ENCODE measurements at places on chromosomes 12 and 14.

- peak; percentile 43 for DNase-seq
Observed at GRCh38 chr12:104334581-104334980, 31.0 kb downstream of the EID3 start.

DNA sequence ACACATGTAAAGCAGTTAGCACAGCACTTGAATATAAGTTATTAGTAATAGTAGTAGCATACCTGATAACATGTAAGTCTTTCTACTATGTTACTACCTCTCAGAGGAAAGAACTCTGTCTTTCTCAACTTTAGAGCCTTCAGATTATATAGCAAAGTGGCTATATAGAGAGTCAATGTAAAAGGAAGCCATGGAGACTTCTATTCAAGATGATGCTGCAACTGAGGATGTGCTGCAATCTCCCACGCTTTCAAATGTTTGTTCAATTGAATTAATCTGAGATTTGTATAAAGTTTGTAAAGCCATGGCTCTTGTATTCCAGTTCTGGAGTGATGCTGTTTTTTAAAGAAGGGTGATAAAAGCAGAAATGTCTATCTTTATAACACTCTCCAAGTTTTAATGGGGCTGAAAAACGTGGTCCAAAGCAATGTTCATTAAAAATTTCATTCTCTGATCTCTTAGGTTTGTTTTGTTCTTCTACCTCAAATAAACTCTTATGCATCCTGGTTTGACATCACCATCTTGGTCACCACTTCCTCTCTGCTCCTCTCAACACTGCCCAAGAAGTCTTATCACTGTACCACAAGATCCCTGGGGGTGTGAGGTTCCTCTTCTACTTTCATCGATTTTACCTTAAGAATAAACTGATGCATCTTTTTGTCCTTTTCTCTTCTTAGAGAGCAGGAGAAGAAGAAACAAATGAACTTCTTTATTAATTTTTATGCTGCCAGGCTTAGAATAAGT is 40.6 kb downstream of the C12orf42 start:
- DNase-seq, result no peak

DNA sequence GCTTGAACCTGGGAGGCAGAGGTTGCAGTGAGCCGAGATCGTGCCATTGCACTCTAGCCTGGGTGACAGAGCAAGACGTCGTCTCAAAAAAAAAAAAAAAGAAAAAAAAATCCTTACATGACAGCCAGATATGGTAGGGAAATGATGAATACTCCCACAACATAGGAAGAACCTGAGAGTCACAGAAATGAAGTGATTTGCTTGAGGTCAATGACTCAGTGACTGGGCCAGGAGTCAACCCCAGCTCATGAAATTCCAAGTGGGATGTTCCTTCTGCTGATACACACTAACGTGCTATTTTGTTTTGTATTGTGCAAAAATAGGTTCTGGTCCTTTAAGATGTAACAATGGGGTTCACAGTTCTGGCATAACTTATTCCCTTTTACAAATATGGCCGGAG is 9.0 kb downstream of the RHOF start:
- DNase-seq, result no peak

- no peak for DNase-seq
Observed at GRCh38 chr14:58501214-58501816, 73.8 kb downstream of the KIAA0586 start.

DNA sequence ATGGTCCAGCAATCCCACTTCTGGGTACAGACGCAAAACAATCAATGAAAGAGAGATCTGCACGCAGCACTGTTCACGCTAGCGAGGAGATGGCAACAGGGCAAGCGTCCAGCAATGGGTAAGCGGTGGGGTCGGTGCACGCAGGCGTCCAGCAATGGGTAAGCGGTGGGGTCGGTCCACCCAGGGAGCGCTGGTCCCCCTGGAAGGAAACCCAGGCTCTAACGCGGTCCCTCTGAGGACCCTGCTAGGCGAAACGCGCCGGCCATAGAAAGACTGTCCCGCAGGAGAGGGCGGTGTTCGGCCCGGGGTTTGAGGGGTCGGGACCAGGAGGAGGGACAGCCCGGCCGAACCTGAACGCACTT is 618 bp upstream of the PGAM5 start:
- DNase-seq, result peak; percentile 46

DNA sequence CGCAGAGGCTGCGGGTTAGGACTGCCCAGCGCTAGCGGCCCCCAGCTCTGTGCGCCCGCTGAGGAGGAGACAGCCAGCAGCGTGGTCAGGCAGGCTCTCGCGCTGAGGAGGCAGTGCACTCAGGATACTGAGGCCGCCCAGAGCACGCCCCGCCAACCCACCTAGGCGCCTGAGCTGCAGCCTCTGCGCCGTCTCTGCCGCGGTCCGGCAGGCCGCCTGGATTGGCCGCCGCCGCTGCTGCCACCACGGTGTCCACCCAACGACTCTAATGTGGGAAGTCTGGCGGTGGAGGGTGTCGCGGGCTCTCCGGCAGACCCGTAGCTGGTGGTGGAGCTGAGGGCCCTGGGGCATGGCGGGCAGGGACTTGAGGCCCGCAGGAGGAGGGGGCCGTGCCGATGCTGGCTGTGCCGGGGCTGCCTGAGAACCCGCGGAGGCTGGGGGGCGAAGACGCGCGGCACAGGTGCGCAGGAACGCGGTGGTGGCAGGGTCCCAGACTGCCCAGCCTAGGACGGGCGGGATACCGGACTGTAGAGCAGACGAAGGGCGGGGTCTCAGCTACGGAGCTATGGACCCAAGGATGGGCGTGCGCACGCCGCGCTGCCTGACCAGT is 69.9 kb downstream of the ASCL4 start:
- DNase-seq, result peak; percentile 27

DNA sequence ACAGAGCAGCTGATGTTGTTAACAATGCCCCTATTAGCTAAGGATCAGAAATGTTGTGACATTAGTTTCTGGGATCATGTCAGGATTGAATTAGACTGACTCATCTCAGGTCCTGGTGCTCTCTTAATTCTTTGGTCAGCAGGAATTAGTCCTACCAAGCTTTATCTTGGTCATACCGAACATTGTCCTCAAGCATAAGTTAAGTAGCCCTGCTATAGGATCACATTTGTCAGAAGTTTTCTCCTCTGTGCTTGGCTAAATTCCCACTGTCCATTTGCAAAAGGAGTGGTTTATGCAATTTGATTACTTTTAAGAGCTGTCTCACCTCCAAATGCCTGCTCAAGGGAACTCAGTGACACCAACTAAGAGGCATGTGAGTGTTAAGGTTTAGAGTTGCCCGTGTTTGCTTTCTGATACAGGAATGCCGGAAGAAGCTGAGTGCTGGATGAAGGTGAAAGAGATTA is 48.4 kb upstream of the IFNG-AS1 start:
- no peak for DNase-seq

DNA sequence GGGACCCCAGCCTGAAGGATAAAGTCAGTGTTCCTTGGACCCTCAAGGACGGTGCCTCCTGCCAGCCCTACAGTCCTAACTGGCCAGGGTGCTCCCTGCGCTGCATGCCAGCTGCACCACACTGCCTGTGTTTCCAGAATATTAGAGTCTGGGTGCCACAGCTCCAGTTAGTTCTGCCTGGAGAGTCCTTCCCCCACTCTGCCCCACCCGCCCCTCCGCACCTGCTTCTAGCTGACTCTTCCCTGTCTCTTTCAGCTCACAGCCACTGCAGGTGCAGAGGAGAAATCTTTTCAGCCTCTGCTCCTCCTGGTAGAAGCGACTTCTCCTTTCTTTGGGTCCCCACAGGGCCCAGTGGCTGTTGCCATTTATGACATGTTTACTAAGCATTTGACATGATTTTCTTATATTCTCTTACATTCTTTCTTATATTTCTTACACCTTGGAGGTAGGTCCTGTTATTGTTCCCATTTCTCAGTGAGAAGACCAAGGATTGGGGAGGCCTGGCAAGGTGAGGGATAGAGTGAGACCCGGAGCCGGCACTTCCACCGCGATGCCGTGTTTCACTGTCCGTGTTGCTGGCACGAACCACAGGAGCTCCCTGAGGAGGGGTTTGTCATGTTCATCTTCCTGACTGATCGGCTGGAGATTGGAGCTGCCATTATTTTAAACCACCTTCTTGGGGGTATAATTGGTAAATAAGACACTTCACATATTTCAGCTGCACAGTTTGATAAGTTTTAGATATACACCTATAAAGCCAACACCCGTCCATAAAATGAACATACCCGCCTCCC is 29.4 kb downstream of the SYNE3 start:
- peak; percentile 7 for DNase-seq

GRCh38 chr12:93950311-93950710 is 198.1 kb upstream of the PLXNC1 start:
- DNase-seq, result no peak

- DNase-seq, result no peak
Observed at GRCh38 chr12:89947437-89948270, 239.0 kb upstream of the ATP2B1 start.

GRCh38 chr14:28301179-28301578 is 465.4 kb upstream of the FOXG1 start:
- no peak for DNase-seq

- DNase-seq, result no peak
Observed at GRCh38 chr12:3835914-3836313, 37.3 kb downstream of the PARP11 start.

GRCh38 chr12:66149702-66150398 is 19.3 kb upstream of the LLPH start:
- DNase-seq, result peak; percentile 29

DNA sequence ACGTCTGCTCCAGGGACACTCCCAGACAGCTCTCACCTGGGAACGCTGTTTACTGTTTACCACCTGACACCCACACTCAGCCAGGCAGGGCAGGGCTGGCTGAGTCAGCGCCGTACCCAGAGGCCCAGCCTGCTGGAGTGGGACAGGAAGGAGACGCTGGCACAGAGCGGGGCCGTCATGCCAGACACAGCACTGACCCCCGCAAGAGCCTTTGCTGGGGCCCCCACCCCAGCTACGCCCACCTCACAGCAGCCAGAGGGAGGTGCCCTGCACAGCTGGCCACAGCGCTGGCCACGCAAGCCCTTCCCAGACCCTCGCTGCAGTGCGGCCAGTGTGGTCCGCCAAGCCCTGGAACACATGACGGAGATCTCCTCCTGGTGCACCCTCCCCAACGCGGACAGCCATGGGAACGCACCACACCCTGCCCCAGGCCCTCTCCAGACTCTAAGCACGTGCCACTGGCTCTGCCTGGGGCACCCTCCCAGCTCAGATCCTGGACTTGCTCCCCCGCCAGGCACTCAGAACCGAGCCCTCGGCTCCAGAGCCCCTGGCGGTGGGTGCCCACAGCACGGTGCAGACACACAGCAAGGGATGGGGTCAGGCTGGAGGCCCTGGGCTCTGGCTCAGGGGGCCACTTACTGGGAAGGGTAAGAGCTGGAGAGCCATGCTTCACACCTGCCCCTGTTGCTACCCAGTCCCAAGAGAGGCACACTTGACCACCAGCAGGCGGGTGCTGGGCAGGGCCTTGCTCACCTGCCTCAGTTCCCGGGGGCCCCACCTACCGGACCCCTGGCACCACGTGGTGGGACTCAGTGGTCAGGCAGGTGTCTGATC is 5.7 kb downstream of the AHNAK2 start:
- peak; percentile 31 for DNase-seq

- no peak for DNase-seq
Observed at GRCh38 chr12:76652402-76652801, 92.8 kb upstream of the OSBPL8 start.

DNA sequence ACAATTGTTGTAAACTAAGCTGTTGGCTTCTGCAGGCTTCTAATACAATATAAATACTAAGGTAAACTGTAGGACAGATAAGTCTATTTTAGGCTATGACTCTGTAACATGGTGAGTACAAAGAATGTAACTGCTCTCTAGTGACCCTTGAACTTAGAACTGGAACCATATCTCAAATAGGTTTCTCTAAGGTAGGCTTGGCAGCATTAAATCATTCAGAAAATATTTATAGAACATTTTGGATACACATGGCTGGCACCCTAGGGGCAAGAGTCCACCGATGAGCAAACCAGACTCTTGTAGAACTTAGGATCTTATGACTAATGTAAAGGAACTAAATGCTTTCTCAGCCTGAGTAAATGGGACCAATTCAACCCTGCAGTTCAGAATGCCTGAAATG is 19.4 kb upstream of the SLC25A3 start:
- no peak for DNase-seq

DNA sequence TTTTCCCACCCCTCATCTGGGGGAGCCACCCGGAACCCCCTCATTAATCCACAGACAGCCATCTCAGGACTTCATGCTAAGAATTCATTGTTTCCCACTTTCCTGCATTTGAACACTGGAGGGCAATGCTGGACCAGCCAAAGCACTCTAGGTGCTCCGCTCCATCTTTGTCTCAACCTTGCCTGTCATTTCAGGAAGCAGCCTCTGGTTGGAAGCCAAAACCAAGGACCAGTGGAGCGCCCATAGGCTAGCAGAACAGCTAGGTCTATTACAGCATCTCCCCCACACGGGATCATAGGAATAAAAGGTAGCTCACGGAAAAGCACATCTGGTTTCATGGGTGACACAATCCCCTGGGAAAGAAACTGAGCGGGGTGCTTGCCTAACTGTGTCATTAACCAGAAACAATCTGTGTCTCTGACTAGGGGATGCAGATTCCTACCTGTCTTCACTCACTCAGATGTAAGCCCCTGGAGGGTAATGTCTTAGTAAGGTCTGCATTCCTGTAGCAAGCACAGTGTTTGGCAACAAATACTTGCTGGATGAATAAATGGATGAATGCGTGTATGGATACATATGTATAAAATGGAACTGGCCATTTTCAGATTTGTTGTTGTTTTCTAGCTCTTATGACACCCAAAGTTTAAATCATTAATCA is 197.0 kb downstream of the DAD1 start:
- peak; percentile 51 for DNase-seq

DNA sequence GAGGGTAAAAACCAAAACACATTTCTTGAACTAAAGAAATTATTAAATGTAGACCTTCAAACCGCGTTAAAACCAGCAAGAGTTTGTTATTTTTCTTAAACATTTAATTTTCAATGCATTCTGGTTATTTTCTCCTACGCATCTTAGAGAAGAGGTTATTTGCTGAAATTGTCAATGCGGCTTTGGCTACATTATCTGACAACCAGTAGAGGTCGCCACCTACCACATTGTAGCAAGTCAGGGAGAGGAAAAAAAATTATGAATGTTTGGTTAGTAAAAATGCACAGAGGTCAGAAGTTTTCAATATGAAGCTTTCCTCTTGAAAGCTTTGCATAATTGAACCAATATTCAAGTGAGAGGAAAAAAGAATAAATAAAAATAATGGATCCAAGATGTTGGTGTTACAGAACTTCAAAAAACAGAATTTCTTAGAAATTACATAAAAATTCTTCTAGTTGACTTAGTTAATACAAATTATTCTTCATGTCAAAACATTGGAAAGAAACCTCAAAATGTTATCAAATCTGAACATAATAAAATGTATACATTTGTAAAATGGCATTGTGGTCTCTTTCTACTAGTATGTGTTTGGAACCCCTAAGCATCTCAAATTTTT is 159.4 kb upstream of the TMTC2 start:
- no peak for DNase-seq

GRCh38 chr12:292186-292585 is 29.6 kb upstream of the SLC6A13 start:
- DNase-seq, result no peak

GRCh38 chr14:48974994-48975393 is 611.2 kb downstream of the RPS29 start:
- DNase-seq, result no peak

Data from left ventricle myocardium superior (tissue), 1 donor.